ENCODE measurements at places on chromosomes 12 and 14.

- no peak for DNase-seq
Measured at GRCh38 chr14:77709412-77709811, 1.5 kb downstream of the SLIRP start.

GRCh38 chr12:65232476-65233077 lies 45.9 kb upstream of the MSRB3 start:
- DNase-seq: no peak

DNA sequence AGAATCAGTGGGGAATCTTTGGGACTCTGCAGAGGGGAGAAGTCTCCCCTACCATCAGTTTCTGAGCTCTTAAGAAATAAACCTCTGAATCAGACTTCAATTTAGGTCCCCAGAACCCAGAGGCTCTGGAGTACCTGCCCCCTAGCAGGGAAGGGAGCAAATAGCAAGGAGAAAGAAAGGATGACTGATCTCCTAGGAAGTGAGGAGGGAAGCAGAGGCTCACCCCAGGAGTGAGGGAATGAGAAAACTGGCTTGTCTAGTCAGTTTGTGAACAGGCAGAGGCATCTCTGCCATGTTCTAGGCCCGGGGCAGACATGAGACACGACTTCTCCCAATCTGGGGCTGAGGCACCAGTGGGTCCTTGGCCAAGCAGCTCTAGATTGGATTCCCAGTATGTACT lies 24.3 kb upstream of the SMUG1 start:
- no peak for DNase-seq

DNA sequence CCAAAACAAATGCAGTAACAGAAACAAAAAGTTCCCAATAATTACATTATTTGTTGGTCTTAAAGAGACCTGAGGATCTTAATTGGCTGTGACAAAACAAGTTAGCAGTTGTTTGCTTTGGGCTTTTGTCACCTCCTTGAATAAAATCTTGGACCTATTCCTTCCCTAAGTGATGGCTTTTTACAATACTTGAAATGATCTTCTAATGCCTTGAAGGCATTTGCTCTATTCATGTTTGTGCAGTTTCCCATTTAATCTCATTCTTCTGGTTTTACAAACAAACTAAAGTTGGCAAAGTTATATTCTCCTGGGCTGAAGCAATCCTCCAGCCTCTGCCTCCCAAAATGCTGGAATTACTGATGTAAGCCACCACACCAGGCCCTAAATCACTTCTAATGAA lies 98.8 kb downstream of the OSBPL8 start:
- DNase-seq: no peak

DNA sequence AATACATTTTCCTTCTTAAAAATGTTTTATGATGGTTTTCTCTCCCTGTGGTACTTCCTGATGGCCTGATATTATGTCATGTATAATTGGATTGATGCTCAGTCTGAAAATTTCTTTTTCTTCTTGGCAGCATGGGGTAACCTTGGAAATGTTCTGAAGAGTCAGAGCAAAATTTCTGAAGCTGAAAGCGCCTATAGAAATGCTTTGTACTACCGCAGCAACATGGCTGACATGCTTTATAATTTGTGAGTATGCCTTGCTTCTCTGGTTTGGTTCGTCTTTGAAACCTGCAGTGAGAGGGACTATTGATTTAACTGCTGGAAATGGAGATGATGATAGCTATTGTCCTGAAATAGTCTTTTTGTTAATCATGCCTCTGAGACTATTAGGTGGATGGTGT lies 243.6 kb downstream of the TMTC2 start:
- DNase-seq: no peak

- DNase-seq: no peak
Measured at GRCh38 chr12:3990501-3991280, 117.5 kb upstream of the PARP11 start.

GRCh38 chr14:92897922-92898565 lies 24.9 kb upstream of the CHGA start:
- DNase-seq: no peak

DNA sequence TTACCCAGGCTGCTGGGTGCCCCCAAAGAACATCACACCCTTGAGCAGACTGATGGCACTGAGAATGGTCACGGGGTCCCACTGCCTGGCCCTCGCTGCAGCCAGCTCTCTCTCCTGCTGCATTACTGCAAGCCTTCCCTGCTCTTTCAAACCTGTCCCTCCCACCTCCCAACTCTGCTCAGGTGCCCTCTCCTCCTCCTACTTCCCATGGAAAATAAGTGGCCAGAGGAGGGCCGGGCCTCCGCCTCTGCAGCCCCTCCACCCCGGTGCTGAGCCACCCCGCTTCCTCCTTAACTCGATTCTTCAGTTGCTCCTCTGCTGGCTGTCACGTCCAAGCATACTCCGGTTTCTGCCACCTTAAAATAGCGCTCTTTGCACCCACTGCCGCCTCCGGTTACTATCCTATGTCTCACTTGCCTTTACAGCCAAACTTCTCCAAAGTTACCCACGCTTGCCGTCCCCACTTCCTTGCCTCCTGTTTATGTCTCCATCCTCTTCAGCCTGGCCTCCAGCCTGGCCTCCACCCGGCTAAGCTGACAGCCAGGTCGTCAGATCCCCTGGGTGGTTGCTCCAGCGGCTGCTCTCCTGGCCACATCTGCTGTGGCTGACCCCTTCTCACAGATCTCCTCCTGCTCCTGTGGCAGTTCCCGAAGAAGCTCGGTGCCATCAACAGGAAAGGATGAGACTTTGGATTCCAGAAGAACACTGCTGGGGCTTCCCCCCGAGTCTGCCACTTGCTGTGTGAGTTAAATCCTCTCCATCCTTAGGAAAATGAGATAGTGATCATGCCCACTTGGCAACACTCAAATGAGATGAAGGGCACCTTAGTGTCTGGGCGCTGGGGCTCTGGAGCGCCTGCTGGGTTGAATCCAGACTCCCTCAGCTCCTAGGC lies 7.7 kb downstream of the SMIM41 start:
- no peak for DNase-seq

- no peak for DNase-seq
Measured at GRCh38 chr12:92226071-92226661, 80.5 kb upstream of the BTG1 start.

GRCh38 chr12:28683366-28683765 lies 465.7 kb upstream of the FAR2 start:
- no peak for DNase-seq

- no peak for DNase-seq
Measured at GRCh38 chr14:84750763-84751554, 779.0 kb upstream of the FLRT2 start.

- no peak for DNase-seq
Measured at GRCh38 chr12:38907201-38907923, 2.0 kb upstream of the CPNE8 start.

- DNase-seq: no peak
Measured at GRCh38 chr12:93121729-93122488, 192.8 kb upstream of the EEA1 start.

DNA sequence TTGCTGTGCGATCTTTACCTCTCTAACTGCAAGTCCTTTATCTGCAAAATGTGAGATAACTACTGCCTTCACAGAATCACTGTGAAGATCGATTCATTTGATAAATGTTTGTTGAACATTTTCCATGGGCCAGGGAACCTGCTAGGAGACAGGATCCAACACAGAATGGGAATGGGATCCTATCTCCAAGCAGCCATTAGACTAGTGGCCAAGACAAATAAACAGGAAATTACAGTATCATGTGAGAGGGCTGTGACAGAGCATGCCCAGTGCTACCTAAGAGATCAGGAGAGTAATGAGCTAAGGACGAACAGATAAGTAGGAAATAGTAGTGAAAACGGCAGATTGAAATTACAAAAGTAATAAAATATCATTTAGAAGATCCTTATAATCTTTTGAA lies 105.7 kb downstream of the GRIN2B start:
- DNase-seq: no peak

GRCh38 chr12:39365364-39366001 lies 77.4 kb downstream of the KIF21A start:
- no peak for DNase-seq

- no peak for DNase-seq
Measured at GRCh38 chr12:22083167-22083566, 37.1 kb downstream of the CMAS start.

- no peak for DNase-seq
Measured at GRCh38 chr14:70955543-70956480, 48.6 kb downstream of the PCNX1 start.

DNA sequence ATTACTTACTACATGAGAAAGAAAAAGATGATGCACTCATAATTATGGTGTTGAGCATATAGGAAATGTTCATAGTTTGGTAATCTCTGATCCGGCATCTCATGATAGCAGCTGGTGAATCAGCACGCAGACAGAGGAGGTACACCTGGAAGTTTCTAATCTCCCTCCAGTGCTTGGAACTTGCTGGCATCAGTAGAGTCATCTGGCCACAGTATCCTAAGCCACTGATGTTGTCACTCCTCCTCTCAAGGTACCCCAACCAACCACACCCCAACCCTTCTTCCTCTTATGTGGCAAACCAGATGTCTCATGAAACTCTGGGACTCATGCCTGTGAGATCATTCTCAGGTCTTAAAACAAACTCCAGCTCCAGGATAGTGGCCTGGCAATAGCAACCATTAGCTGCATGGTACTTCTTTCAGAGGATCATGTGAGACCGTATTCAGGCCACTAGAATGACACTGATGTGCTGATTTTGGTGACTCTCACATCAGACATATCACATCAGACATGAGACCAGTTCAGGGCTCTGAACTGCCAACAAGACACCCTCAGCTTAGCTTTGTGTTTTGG lies 143.0 kb downstream of the RASSF9 start:
- no peak for DNase-seq
